ENCODE measurements at places on chromosomes 2 and 18.

DNA sequence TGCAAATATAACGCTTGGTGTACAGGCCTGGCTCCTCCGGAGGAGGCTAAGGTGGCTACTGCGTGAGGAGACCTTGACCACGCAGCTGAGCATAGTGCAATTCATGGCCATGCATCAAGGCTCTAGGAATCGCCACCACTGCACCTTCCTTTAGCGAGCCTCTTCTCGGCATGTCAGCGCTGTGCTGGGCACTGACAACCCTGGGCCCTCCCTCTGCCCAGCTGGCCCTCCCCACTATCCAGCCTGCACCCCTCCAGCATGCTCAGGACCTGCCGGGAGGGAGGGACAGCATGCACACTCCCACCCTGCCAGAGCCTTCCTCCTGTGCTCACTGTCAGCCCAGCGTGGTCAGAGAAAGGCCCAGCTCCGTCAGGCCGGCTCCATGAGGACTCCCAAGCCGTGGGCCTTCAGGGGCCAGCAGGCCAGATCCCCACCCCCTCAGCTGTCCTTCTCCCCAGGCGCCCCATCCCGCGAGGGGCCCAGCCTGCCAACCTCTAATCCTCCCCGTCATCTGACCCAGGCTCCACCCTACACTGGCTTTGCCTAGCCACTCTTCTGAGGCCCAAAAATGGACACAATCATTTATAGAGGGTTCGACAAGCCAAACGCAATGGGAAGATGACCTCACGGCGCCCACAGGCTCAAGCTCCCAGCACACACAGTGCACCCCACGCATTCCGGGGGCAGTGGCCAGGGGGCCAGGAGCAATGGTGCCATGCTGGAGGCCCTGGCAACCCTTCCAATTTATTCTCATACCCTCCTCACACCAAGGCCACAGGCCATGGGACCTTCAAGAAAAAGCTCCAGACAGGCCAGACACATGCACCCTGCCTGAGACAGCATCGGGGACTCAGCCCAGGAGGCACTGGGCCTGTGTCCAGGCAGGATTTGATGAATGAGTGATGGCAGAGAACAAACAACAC is 3.5 kb downstream of the BIN1 start:
- DNase-seq = no peak

GRCh38 chr2:175640655-175641054 is 361.4 kb downstream of the LNPK start:
- DNase-seq = no peak

- no peak for DNase-seq
Observed at GRCh38 chr2:225112362-225113126, 70.3 kb upstream of the DOCK10 start.

DNA sequence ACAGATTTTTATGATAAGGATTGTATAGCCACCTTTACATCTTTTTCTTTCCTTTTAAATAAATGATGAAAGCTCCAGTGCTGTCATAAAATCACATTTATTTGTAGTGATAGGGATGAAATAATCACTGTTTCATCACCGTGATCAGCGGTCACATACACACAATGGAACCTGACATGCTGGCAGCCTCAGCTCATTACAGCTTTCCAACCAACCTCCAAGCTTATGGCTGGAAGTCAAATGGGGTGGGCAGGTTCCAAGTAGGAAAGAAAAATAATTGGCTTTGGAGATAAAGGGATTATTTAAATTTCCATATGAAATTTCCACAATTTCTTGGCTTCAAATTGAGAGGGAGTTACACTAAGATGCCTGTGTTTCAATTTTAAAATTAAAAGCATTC is 251.3 kb downstream of the PLCL1 start:
- DNase-seq = no peak

GRCh38 chr18:49677762-49678413 is 116.0 kb downstream of the LIPG start:
- DNase-seq = no peak

- peak; percentile 40 for DNase-seq
Observed at GRCh38 chr2:25041307-25041927, 459 bp upstream of the EFR3B start.

GRCh38 chr2:181152701-181153100 is 172.3 kb downstream of the UBE2E3 start:
- DNase-seq = no peak

GRCh38 chr2:233791883-233792329 is 13.8 kb downstream of the MROH2A start:
- DNase-seq = no peak

- no peak for DNase-seq
Observed at GRCh38 chr2:1318366-1319009, 94.8 kb upstream of the TPO start.

DNA sequence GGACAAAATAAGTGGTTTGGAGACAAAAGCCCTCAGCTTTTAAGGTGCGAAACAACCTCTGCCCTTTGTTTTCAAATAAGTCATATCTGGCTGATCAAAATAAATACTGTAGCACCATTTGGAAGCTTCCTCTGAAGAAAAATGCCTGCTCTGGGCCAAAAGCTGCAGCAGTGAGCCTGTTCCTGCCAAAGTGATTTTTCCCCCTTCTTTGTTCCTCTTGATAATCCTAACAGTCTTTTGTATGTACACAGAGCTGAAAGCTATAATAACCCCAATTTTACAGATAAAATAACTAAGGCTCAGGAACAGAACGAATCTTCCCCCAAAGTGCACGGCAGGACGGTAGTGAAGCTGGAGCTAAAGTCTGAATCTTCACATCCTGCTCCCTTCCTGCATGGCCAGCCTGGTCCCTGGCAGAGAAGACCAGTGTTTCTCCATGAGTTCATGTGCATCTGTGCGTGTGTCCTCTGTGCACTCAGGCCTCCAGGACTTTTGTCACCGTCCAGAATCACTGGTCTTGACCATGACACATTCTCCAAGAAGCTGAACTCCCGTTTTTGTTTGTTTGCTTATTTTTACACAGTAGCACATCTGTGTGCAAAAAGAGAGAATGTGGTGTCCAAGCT is 2114.1 kb upstream of the PIK3C3 start:
- no peak for DNase-seq

DNA sequence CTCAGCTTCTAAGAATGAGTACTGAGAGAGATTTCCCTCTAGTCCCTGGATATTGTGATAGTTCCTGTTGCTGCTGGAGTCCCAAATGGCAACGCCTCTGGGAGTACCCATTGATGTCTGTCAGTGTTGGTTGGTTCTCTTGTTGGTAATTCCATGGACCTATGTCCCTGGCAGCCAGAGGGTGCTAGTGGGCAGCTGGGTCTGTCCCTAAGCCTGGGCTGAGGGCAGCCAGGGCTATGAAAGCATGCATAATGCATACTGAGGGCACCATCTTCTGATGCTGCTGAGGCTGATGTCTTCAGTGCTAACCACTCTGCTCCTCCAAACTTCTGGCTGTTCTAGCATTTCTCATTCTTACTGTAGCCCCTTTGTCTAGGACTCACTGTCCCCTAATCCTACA is 35.9 kb downstream of the NABP1 start:
- no peak for DNase-seq

DNA sequence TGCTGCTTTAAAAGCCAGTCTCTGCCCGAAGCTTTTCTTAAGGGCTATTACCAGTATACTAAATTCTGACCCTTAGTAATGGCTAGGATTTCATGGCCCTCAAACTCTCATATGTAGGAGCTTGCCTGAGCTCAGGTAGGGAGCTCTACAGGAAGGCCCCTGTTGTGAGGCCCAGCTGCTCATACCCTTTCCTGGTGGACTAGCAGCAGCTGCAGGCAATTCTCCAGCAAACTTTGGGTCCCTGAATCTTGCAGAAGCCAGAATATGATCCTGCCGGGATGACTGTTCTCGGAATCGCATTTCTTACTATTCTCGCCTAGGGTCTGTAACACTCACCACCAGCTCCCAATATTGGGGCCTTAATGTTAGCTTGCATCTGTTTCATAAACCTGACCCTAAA is 106.4 kb upstream of the SERTAD2 start:
- DNase-seq = no peak

- DNase-seq = no peak
Observed at GRCh38 chr18:38475686-38476085, 910.1 kb upstream of the CELF4 start.

- no peak for DNase-seq
Observed at GRCh38 chr2:178899656-178900055, 92.4 kb upstream of the TTN start.

DNA sequence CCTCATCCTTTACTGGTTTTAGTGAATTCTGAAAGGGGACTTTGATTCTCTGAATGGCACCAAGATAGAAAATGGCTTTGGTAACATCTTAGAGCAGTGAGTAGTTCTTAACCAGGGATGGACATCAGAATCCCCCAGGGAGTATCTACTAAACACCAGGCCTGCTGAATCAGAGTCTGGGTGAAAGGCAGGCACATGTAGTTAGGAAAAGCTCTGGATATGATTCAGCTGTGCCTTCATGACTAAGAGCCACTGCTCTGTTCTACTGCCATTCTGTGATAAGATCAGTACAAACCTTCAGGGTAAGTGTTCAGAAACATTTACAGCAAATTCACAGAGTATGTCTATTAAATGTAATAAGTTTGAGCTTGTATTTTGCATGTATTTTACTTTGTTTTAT is 46.2 kb upstream of the B3GNT2 start:
- no peak for DNase-seq

GRCh38 chr2:36971990-36972389 is 5.7 kb upstream of the STRN start:
- no peak for DNase-seq

DNA sequence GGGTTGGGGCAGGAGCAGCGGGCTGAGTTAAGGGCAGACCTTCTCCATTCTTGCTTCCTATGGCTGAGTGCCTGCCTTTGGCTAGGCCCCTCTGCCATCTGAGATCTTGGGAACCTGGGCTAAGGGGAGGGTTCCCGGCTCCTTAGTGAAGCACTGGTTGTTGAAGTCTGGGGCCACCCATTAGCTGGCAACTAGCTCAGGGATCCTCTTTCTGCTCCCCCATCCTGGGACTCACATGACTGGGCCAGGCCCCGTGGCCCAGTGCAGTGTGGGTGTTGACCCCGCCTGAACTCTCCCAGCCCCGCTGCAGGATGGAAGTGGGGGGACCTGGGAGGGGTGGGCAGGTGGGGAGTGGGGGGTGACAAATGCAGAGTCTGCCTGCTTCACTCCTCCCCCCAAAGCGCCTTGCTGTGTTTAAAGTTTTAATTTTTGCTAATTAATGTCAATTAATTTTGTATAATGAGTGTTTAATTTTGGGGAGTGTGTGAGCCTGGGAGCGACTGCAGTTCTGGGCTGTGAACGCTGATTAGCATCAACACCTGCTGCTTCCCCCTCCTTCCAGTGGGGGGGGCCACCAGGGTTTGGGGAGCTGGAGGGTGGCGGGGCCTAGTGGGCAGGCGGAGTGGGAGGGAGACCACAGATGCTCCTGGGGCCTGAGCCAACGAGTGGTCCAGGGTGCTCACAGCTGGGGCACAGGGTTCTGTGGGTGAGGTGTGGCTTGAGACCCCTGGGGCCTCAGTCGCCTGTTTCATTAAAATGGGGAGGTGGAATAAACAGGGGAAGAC is 55.2 kb downstream of the EMX1 start:
- no peak for DNase-seq

DNA sequence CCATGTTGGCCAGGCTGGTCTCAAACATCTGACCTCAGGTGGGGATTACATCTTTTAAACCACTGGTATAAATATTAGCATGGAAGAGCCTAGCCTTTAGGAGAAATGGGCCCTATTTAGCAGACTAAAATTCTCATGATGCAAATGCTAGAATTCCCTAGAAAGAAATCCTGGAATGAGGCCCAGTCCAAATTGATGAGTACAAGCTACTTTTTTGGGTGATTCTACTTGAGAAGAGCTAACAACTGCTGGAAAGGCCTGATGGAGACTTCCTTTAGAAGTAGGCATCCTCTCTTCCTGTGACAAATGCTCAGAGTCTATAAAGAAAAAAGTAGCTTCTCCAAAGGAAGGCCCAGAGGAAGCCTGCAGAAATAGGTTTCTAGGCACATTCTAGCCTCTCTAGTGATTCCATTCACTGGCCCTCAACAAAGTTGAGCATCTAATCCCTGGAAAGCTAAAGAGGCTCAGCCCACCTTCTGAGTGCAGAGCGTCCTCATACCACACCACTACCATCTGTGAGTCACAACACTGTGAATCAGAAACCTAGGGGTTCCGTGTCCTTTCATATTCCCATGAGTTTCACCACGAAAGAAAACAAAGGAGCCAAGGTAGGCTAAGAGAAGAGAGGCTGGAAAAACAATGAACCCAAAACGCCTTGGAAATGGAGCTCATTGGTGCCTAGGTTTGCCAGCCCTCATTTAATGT is 183.1 kb downstream of the C1D start:
- DNase-seq = no peak

GRCh38 chr2:49772299-49772970 is 618.1 kb upstream of the FSHR start:
- DNase-seq = no peak

- DNase-seq = no peak
Observed at GRCh38 chr2:213476641-213477040, 192.4 kb downstream of the SPAG16 start.

DNA sequence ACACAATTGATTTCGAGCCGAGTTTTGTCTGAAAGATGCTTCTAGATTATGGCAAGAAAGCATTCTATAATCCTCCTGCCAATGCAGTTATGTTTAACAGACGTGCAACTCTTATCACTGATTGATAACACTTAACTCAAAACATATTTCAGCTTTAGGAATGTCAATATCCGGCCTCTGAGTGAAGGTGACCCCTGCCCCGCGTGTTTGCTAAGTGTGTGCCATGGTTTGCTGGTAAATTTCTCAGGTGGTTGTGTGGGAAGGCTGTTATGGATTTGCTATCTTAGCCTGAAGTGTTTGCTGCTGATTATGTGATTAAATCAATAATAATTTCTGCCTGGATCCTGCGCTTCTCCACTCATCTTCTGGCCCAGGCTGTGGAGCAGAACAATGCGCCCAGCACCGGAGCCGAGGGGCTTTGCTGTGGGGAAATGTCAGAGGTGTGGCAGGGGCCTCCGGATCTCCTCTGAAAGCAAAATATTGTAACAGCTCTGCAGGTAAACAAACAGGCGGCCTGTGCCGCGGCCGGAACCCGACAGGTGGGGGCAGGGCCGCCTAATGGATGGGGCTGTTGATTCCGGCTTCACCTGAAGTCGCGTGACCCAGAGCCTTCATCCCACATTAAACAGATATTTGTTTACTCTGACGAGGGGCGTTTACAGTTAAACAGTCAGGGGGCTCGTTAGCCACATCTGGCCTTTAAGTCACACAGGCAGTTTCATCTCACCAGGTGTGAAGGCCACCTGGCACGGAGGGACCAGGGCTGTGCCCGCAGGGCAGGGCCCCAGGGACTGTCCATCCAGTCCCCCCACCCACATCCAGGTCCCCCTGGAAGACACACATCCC is 210.7 kb upstream of the SALL3 start:
- DNase-seq = peak; percentile 86

- DNase-seq = no peak
Observed at GRCh38 chr18:48824231-48824970, 126.4 kb downstream of the SMAD7 start.

GRCh38 chr2:64540615-64541014 is 16.5 kb downstream of the AFTPH start:
- DNase-seq = no peak

GRCh38 chr2:71510196-71510807 is 56.9 kb downstream of the DYSF start:
- DNase-seq = peak; percentile 59
